AG10803 (cell line): ENCODE measurements at places on chromosomes 16 and 17.
A peak's percentile ranks its signal among the peaks of the same experiment; 100 is the strongest.

- DNase-seq, result peak; percentile 64
Observed at GRCh38 chr17:64133546-64134215, 3.7 kb upstream of the ERN1 start.

DNA sequence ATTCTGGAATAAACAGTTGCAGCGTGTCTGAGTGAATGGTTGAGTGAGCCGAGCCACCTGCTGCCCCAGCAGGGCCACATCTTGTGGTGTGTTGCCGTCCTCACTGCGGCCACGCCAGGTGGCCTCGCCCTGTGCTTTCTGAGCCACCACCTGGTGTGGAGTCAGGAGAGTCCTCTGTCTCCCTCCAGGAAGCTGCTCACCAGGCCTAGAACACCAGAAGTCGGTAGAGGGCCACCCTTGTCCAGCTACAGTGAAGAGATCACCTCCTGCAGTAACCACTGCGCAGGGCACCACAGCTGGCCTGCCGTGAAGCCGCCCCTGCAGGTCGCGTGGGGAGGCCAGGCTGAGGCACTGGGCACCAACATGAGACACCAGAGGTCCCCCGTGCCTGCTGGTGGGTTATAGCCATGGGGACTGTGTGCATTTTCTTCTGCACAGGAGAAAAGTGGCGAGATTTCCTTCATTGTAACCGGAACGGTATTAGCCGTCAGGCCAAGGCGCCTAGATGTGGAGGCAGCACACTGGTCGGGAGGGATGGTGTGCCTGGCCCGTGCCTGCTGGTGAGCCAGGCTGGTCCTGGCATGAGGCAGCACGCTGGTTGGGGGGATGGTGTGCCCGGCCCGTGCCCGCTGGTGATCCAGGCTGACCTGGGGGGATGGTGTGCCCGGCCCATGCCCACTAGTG lies 28.9 kb upstream of the FOXK2 start:
- no peak for DNase-seq

DNA sequence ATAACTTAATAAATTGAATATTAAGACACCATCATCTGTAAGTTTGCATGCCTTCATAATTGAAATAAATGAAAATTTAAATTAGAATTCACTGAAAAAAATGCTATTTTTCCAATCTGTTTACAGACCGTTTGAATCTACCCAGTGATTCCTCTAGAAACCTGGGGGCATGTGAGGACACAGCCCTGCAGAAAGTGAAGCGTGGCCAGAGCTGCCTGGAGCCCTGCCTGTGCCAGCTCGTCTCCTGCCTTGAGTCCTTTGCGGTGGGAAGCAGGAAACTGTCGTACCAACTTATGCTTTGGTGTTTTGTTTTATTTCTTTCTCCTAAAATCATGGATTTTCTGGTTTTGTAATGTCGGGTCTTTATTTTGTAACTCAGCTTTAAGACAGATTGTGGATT lies 67.8 kb upstream of the FA2H start:
- DNase-seq, result no peak

DNA sequence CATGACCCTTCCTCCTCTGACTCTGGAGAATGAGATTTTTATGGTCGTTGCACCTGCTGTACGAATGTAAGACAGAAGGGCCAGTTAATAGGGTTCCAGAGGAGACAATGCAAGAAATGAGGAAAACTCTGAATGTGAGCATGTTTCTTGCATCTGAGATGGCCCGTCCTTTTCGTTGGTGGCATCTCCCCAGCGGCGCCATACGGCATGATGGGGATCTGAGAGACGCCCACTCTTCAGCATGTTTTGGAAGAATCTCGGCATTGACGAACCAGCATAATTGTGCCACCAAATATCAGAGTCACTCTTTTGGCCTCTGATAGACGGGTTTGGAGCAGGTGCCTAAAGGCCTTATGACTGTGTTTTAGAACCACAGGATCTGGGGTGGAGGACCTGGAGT lies 126.5 kb upstream of the RCVRN start:
- no peak for DNase-seq

DNA sequence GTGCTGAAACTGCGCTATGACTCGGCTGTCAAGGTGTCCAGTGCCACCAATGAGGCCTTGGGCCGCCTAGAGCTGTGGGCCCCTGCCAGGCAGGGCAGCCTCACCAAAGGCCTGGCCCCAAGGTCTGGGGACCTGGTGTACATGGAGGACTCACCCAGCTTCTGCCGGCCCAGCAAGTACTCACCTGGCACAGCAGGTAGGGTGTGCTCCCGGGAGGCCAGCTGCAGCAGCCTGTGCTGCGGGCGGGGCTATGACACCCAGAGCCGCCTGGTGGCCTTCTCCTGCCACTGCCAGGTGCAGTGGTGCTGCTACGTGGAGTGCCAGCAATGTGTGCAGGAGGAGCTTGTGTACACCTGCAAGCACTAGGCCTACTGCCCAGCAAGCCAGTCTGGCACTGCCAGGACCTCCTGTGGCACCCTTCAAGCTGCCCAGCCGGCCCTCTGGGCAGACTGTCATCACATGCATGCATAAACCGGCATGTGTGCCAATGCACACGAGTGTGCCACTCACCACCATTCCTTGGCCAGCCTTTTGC lies 25.0 kb downstream of the WNT9B start:
- DNase-seq, result no peak

GRCh38 chr16:24150282-24150681 lies 105.9 kb upstream of the CACNG3 start:
- DNase-seq, result no peak

DNA sequence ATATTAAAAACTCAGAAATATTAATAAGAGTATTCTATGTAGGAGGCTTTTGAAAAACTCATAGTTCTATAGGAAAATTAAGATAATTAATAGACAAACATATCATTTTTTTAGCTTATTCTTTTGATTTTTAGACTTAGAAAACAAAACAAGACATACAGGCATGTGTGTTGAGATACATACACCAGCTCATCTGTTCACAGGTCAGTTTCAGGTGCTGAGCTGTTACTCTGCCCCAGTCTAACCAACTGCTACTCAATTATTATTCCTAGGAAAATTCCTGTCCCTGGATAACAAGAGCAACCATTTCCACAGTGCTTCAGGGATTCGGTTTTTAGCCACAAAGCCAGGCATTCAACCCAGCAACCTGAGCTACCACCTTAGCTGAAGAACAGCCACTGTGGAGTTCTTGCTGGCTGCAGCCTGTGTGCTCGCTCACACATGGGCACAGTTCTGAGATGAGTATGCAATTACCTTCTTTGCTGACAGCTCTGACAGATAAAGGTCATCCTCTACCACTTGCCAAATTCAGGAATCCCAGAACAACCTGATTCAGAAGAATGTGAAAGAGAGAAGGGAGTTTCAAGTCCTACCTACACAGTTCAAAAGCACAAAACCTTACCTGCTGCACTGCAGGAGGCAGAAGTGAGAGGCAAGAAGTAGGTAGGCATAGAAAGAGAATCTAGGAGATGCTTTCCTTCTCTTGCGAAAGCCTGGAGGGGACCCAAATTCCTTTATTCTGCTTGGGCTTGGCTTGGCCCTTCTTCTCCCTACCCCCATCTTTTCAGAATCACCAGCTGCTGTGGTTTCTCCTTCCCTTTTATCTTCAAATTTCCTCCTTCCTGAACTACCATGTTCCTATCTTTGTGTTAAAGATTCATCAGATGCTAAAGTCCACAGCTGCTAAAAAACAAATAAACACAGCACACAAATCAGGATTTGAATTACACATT lies 62.7 kb downstream of the TEX2 start:
- peak; percentile 76 for DNase-seq

- peak; percentile 73 for DNase-seq
Observed at GRCh38 chr17:37406635-37407461, at the start of the genes ACACA and TADA2A. Gene ACACA, minus strand, starts transcription at chr17:37406836. Its CDS starts 537 bp downstream, at chr17:37406299. Gene TADA2A, plus strand, starts transcription at chr17:37406886. Its CDS starts 4,480 bp downstream, at chr17:37411366.

DNA sequence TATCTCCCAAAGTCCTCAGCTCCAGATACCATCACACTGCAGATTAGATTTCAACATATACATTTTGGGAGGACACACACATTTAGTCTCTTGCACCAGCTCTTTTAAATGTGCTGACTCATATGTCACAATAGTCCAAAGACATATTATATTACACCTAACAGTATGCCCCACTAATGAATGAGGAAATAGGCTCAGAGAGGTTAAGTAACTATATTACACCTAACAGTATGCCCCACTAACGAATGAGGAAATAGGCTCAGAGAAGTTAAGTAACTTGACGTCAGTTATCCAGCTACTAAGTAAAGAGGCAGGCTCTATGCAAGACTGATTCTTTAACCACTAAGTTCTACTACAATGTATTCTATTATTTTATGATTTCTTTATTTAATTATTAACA lies 9.7 kb downstream of the IRX6 start:
- no peak for DNase-seq

GRCh38 chr16:85387171-85387507 lies 226.0 kb upstream of the GSE1 start:
- no peak for DNase-seq

DNA sequence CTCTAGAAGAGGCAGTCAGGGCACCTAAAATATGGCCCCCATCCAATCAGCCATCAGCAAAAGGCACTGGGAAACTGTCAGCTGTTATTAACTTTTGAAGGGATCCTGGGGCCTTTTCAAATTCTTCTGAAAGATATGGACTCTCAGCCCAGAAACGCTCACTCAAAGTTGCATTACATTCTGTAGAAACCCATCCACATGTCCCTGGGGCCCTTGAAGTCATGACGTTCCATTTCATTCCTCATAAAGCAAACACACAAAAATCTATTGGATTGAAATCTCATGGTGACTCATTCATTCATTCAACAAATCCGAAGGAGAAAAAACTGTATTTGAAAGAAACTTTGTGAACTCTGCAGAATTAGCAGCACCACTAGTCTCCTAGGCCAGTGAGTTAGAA lies 215.3 kb downstream of the C16orf95 start:
- peak; percentile 42 for DNase-seq

DNA sequence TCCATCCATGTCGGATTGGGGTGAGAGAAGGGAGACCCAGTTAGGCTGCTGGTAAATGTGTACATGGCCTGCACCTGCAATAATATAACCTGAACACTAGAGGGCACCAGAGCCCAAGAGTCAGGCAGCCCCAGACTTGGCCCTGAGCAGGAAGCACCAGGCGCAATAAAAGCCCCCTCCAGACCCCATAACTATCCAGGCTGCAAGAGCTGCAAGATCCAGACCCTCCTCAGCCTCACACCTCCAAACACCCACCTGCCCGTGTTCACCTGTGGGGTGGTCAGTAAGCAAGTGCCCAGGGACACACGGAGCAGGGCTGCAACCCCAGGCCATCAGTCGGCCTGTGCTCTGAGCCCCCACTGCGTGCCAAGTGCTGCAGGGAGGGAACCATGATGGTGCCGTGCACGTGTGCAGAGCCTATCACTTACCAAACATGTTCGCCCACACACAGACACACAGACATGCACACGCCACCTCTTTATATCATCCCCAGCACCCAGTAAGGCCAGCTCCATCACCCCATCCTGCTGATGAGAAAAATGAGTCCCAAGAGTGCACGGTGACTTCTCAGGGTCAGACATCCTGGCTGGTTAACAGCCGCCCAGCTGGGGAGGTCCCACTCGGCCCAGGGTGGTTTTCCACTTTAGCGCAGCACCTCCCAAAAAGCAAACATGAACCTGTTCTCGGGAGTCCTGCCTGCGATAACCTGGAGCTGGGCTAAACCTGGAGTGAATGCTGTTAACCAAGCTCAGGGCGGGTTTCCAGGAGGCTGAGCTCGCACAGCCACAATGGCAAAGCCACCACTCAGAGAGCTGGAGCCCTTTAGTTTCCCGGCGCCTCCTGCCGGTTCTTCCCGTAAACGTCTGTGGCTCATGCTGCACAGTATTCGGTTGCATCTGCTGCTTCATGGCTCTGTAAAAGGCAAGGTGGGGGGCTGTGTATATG lies 439.8 kb downstream of the SOX9 start:
- DNase-seq, result peak; percentile 34

GRCh38 chr16:84643674-84644073 lies 4.6 kb upstream of the KLHL36 start:
- DNase-seq, result peak; percentile 42

DNA sequence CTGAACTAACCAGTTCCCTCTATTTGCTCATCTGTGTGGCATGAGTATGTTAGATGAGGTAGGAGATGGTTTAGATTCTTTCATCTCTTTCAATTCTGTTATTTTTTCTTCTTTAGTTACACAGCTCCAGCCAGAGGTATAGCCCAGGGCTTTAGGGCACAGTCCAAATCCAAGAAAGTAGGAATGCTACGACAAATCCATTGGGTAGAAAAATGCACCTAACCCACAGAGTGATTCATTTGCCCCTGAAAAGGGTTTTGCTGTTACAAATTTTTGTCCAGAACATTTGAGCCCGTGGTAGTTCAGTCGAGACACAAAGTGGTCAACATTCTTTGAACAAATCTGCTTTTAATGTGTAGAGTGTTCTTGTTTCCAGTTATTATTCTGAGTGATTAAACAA lies 250.7 kb downstream of the HS3ST3A1 start:
- peak; percentile 79 for DNase-seq

- DNase-seq, result no peak
Observed at GRCh38 chr16:27517664-27518063, 32.0 kb downstream of the GTF3C1 start.

GRCh38 chr17:38416840-38417209 lies 11.4 kb upstream of the ARHGAP23 start:
- no peak for DNase-seq

DNA sequence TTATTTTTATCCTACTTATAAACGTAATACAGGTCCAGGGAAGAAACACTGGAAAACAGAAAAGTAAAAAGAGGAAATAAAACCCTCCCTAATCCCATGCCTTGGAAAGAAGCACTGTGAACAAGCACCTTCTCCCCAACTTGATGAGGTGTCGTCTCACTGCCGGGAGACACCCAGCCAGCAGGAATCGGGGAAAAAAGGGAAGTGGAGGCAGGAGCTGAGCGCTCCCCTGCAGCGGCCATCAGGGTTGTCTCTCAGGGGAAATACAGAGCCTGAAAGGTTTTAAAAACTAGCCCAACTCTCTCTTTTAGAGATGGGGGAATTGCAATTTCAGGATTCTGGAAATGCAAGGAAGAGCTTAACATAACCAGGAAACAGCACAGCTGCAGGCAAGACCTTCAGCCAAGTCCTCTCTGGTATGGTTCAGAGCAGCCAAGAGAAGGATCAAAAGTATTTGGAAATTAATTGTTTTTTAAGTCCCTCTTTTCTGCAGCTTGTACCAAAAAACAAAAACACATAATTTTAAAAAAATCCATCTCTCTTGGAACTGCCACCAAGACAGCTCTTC lies 96.3 kb upstream of the RCVRN start:
- peak; percentile 21 for DNase-seq

DNA sequence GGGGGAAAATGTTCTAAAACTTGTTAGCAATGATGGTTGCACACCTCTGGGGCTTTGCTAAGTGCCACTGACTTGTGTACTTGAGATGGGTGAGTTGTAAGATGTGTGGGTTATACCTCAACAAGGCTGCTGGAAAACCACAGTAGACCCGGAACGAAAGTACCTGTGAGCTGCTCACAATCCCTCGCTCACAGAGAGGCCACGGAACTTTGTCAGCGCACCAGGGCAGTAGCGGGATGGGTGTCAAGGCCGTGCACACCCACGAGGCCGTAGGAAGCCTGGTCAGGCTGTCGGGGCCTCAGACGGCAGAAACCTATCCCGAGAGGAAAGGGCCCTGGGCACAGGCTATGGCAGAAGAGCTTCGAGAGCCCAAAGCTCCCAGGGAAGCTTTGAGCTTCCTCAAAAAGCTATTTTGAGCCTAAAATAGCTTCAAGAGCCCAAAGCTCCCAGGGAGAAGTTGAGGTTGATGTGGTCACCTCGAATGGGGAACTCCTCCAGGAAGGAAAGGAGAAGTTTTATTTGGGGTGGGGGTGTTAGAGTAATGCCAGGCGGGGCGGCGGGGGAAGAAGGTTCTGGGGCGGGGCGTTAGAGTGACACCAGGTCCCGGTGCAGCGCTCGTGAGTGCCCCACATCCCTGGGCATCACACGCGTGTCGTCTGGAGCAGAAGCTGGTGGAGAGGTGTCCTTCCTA lies 19.0 kb downstream of the CBFA2T3 start:
- DNase-seq, result no peak

- DNase-seq, result no peak
Observed at GRCh38 chr16:48277158-48277557, 29.8 kb upstream of the ABCC11 start.

- DNase-seq, result peak; percentile 16
Observed at GRCh38 chr16:83887564-83887963, 11.4 kb upstream of the MLYCD start.
